Fibroblast of villous mesenchyme (primary cell): ENCODE measurements at places on chromosomes 11 and 22. TPM values are rescaled to one million over a fixed set of nuclear protein-coding genes. Genes with fewer than 3 reads are reported as not detected.

Gene BRSK2
- under 0.01 TPM in 2 replicates for total RNA-seq

Gene ACRV1
- total RNA-seq = not detected in 2 replicates

Gene E2F8
- 0.64 and 2.2 TPM in 2 replicates for total RNA-seq

Gene OR51B2
- total RNA-seq = not detected in 2 replicates

Gene SLC22A9
- total RNA-seq = not detected in 2 replicates

Gene KCNE3
- total RNA-seq = under 0.01 and 0.64 TPM in 2 replicates

Gene GSTT2
- total RNA-seq = 0.32 TPM in 1 of 2 replicates, not detected in the other

Gene DEUP1
- not detected in 2 replicates for total RNA-seq

Gene CELSR1
- 0.64 and 1.7 TPM in 2 replicates for total RNA-seq

Gene CCDC134
- 11.3 and 16.0 TPM in 2 replicates for total RNA-seq

Gene OR52E8
- total RNA-seq = not detected in 2 replicates

Gene C11orf97
- not detected in 2 replicates for total RNA-seq

Gene IL18
- 1.6 and 2.2 TPM in 2 replicates for total RNA-seq

Gene MAPK8IP1
- 6.5 and 6.8 TPM in 2 replicates for total RNA-seq

Gene KDELR3
- total RNA-seq = 125 and 139 TPM in 2 replicates

Gene KRTAP5-11
- total RNA-seq = not detected in 2 replicates

Gene KIAA1671
- 2.9 and 3.5 TPM in 2 replicates for total RNA-seq
